ENCODE measurements at places on chromosomes 3 and 15. TPM values are rescaled to one million over a fixed set of nuclear protein-coding genes. Genes with fewer than 3 reads are reported as not detected.

- no peak for DNase-seq
These were observed 476 bp downstream of the IP6K2 start for GRCh38 chr3:48716508-48716981.

GRCh38 chr15:69377216-69377970 is 36.8 kb upstream of the KIF23 start:
- no peak for DNase-seq

DNA sequence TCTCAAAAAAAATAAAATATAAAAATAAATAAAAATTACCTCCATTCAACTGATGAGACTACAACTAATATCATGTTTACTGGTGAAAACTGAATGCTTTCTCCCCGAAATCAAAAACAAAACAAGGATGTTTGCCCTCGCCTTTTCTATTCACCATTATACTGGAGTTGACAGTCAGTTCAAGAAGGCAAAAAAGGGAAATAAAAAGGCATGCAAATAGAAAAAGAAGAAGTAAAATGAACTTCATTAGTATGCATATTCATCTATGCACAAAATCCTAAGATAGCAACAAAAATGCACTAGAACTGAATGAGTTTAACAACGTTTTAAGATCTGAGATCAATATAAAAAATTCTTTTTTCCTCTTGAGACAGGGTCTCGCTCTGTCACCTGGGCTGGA is 72.7 kb upstream of the FAM174B start:
- DNase-seq = no peak

GRCh38 chr15:79572691-79573404 is 140.7 kb downstream of the MINAR1 start:
- DNase-seq = no peak

DNA sequence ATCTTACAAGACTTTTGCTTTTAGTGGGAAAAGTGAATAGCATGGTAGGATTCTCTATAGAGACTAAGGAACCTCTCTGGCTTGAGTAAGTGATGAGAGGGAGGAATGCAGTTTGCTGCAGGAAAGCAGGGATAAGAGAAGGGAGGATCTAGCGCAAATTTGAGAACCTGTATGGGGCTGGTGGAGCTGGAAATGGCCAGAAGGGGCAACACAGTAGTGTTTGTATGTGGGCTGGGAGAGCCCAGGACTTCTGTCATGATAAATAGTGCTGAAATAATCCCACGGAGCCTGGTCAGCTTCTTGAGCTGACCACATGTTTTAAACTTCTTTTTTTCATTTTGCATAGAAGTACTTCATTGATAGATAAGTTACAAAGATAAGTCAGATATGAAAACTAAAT is 11.2 kb upstream of the SHC4 start:
- DNase-seq = no peak

DNA sequence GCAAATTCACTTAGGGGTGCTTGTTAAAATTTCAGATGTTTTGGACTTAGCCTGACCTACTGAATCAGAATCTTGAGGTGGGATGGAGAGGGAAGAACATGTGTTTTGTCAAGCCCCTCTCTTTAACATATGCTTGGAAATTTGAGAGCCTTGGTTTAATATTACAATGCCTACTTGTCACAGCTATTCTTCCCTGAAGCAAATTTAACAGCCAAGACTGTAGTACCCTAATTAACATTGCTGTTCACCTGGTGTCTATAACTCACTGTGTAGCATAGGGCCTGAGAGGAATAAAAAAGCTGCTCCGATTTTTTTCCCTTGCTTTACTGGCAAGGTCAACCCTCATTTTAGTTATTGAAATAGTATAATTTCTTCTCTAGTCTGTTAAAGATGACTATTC is 880.1 kb downstream of the CADM2 start:
- DNase-seq = no peak

GRCh38 chr3:44918581-44918980 is 44.2 kb downstream of the TGM4 start:
- no peak for DNase-seq

DNA sequence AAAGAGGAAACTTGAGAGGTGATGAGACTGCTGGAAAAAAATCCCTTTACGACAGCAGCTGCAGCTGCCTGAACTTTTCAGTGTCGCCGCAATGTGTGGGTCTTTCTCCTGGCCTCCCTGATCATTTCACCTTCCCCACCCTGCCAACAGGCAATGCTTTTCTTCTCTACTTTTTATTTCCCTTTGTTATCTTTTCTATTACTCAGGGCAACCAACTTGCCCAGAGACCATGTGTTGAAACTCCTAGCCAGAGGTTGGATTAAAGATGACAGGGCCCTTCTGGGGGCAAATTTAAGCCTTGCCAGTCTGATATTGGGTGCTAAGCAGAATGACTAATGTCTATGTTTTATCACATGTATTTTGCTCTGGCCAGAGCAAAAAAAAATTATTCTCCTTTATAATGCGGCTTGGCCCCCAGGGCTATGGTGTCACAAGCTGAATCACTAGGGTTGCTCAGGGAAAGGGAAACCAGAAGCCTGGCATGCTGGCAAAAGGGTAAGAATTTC is 51.5 kb upstream of the CFAP20DC start:
- DNase-seq = no peak

- no peak for DNase-seq
These were observed 19.7 kb upstream of the ANO10 start for GRCh38 chr3:43641306-43642114.

GRCh38 chr3:193317682-193318300 is 60.8 kb downstream of the ATP13A5 start:
- no peak for DNase-seq

- DNase-seq = no peak
These were observed 26.2 kb upstream of the CFAP161 start for GRCh38 chr15:81107889-81108288.

DNA sequence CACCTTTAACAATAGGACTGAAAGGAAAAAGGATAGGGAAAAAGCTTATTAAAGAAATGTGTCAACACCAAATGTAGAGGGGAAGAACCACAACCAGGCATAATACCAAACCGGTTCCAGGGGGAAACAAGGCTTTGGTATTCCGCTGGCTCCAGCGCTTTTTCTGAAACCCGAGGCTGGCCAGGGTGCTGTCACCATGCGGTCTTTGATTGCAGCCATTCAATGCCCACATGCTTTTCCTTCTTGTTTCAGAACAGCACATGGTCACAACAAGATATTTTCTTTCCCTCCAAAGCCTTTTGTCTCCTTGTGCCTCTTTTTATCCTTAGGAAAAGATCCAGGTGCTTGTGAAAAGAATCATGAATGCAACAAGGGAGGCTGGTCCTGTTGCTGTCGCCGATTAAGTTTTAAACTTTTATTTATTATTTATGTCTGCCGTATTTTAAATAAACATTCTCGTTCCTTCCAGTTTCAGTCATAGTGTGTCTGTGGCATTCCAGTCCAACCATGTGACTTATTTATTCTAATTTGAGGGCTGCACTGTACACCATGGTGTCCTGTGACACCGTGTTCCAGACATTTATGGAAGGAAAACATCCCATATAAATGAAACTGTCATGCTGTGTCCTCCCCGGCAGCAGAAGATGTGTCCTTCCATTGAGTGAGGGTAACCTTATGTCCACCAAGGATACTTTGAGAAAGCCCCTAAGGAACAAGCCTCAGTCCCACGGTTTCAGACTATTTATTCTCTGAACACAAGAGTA is 41.1 kb downstream of the CCK start:
- DNase-seq = no peak

GRCh38 chr3:155329513-155330048 is 36.1 kb upstream of the STRIT1 start:
- DNase-seq = no peak

GRCh38 chr3:13932578-13933295 is 52.9 kb upstream of the WNT7A start:
- DNase-seq = peak; percentile 6

- DNase-seq = no peak
These were observed 711.3 kb downstream of the ROBO1 start for GRCh38 chr3:79056498-79056897.

DNA sequence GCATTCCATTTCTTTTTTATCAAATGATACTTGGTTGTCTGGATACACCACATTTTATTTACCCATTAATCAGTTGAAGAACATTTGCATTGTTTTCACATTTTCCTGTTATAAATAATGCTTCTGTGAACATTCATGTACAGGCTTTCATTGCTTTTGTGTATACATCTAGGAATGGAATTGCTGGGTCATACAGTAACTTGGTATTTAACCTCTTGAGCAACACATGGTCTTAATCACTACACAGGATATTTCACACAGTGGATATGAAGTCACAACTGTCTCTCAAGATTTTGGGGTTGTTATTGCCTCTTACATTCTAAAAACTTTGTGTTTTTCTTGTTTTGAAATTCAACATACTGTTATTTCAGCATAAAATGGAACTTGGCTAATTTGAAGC is 48.2 kb downstream of the C3orf85 start:
- DNase-seq = no peak

DNA sequence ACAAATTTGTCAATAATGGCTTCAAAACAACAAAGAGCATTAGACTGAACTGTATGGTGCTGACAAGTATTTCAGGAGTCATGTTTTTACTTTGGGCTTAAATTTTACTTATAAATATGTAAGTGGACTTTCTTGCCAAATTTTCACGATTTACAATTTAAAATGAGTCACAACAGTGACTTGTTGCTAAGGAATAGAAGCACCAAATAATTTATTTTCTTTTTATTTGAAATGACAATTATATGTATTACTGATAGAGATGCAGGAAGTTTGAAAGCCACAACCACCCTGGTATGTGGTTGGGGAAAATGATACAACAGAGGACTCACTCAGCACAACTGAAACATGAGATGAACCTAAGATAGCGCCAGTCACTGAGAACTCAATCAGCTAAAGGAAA is 90.3 kb downstream of the FMN1 start:
- DNase-seq = no peak

- no peak for DNase-seq
These were observed 18.8 kb downstream of the MECOM start for GRCh38 chr3:169644750-169645149.

DNA sequence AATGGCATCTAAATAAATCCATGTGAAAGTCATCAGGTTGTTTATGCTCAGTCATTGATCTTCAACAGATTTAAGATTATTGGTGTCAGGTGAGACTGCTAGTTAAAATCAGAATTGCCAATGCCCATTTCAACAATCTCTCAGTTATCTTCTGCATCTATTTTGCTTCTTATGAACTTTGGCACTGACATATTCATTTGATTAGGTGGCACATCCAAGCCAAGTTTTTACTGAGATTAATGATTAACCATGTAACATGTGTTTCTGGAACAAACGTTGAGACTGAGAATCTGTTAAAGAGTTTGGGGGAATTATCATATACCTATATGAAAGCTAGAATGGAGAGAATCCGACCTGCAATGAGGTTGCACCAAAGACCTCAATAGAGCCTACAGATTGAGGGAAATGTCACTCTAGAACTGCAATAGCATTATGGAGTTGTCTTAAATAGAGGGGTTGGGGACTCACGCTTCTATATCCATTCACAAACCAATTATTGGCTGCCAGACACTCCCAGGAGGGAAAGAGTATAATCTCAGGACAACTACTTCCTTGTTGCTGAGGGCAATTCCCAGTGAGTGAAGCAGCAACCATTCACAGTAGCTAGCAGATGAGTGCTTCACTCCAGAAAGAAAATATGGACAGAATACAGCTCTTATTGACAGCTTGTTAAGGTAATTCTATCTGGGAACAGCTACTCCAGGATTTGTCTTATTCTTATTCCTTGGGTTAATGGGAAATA is 891.3 kb downstream of the SQOR start:
- DNase-seq = no peak

GRCh38 chr3:37319784-37320183 is 145.4 kb upstream of the LRRFIP2 start:
- no peak for DNase-seq

- DNase-seq = no peak
These were observed 57.0 kb upstream of the CMTM7 start for GRCh38 chr3:32334675-32335074.

DNA sequence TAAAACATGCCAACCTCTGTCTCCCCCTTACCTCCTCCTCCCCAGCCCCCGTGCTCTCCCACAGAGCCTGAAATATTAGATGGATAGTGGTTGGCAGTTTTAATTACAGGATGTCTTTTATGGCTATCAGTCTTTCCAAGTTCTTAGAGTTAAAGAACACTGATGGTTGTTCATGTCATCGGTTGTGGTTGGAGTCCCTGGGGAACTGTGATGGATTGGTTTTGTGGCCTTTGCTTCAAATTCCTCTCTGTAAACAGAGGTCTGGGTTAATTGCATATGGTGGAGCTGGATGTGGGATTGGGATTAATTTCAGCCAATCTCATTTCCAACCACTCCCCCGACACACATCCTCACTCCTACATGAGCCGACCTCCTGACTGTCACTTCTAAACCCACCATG is 164.5 kb upstream of the PROK2 start:
- no peak for DNase-seq

GRCh38 chr3:125192190-125193035 is 20.1 kb downstream of the SLC12A8 start:
- DNase-seq = no peak

DNA sequence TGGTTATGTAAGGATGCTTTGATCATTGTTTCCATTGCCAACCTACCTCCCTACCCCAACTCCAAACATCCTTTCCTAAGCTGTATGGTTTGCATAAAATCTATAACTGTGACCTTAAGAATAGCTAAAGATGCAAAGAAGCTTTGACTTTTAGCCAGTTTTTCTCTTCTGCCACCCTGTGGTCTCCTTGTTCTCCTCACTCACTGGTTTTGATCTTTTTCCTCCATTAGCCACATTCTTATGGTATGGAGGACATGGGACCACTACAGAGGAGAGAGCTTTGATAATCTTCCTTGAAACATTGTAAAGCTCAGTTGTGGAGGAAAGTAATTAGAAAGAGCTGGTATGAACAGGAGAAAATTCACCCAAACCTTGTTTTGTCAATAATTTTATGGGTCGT is 115.9 kb downstream of the NEK11 start:
- no peak for DNase-seq

- DNase-seq = no peak
These were observed 38.0 kb upstream of the LINGO1 start for GRCh38 chr15:77670558-77671361.

Gene FRMD4B
- polyA plus RNA-seq = 14.0 TPM

Gene LIPH
- 0.27 TPM for polyA plus RNA-seq

Gene GP9
- polyA plus RNA-seq = 0.42 TPM

Gene GOLGA8S
- 0.92 TPM for polyA plus RNA-seq

Gene RPS17
- polyA plus RNA-seq = 3,051 TPM

Gene CACNA2D3
- 1.9 TPM for polyA plus RNA-seq

Gene MRAS
- polyA plus RNA-seq = 69.6 TPM

Gene ACAN
- 4.1 TPM for polyA plus RNA-seq

Gene TMC3
- polyA plus RNA-seq = 0.08 TPM

Gene TMEM62
- 9.8 TPM for polyA plus RNA-seq

Gene ZSCAN2
- polyA plus RNA-seq = 11.7 TPM

Gene FSIP1
- polyA plus RNA-seq = 0.47 TPM
